ENCODE measurements at places on chromosomes 5 and 9. TPM values are rescaled to one million over a fixed set of nuclear protein-coding genes. Genes with fewer than 3 reads are reported as not detected.

Gene WWC1
- total RNA-seq, result 79.0 TPM

Gene NMUR2
- total RNA-seq, result 0.14 TPM

Gene PCDHGB6
- 0.09 TPM for total RNA-seq

Gene AQP7
- 0.35 TPM for total RNA-seq

Gene OBP2B
- total RNA-seq, result not detected

Gene RALGDS
- total RNA-seq, result 28.8 TPM

Gene AQP3
- total RNA-seq, result 22.9 TPM

Gene KIF12
- total RNA-seq, result 2.0 TPM

Gene ANKRD34B
- total RNA-seq, result not detected

Gene CTXN3
- total RNA-seq, result not detected

Gene TPM2
- 671 TPM for total RNA-seq

Gene NTRK2
- not detected for total RNA-seq

Gene DOK3
- total RNA-seq, result 3.0 TPM

Gene ANKRD55
- not detected for total RNA-seq

Gene ZNF189
- 8.4 TPM for total RNA-seq
